Astrocyte of the hippocampus (primary cell): ENCODE measurements at places on chromosomes 4 and X.

GRCh38 chrX:19715711-19716638, 171.4 kb downstream of the SH3KBP1 start:
- DNase-seq = peak; percentile 7

GRCh38 chr4:135316266-135316779, 1114.7 kb upstream of the PABPC4L start:
- peak; percentile 3 for DNase-seq

GRCh38 chrX:69104756-69105434, 60.4 kb downstream of the PJA1 start:
- DNase-seq = no peak

DNA sequence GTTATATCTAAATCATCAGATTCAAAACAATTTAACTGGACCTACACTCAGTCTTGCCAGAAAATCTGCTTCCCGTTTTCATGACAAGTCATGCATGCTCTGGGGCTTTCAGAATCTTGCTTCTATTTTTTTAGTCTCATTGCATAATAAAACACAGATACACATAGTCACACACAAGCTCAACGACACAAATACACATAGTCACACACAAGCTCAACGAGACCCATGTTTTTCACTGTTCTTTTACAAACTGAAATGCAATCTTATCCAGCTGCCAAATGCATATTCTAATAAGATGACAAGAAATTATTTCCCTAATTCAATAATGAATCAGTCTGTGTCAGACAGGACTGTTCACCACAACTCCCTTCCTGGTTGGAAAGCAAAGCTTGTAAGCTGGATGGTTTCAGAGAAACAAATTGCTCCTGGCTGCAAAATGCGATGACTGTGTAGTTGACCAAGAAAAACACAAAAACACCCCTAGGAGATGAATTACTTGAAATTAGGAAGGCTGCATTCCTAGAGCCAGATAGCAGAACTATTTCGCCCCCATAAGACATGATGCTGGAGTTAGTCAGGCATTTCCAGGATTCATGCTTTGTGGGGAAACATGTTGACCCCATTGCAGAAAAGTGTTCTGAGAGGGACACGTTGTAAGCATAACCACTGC, 208.7 kb downstream of the CHIC2 start:
- DNase-seq = peak; percentile 71

- peak; percentile 46 for DNase-seq
Measured at GRCh38 chr4:83361416-83362103, 26.9 kb upstream of the HPSE start.
